HL-60 (cell line): ENCODE measurements at places on chromosomes 13 and 19.
A peak's percentile ranks its signal among the peaks of the same experiment; 100 is the strongest.

- no peak for DNase-seq
These were observed 320.8 kb downstream of the ZNF536 start for GRCh38 chr19:30692879-30693503.

GRCh38 chr13:36981156-36981743 is 17.9 kb downstream of the ALG5 start:
- DNase-seq: no peak

- DNase-seq: no peak
These were observed 27.6 kb upstream of the ATXN8OS start for GRCh38 chr13:70080012-70080411.

DNA sequence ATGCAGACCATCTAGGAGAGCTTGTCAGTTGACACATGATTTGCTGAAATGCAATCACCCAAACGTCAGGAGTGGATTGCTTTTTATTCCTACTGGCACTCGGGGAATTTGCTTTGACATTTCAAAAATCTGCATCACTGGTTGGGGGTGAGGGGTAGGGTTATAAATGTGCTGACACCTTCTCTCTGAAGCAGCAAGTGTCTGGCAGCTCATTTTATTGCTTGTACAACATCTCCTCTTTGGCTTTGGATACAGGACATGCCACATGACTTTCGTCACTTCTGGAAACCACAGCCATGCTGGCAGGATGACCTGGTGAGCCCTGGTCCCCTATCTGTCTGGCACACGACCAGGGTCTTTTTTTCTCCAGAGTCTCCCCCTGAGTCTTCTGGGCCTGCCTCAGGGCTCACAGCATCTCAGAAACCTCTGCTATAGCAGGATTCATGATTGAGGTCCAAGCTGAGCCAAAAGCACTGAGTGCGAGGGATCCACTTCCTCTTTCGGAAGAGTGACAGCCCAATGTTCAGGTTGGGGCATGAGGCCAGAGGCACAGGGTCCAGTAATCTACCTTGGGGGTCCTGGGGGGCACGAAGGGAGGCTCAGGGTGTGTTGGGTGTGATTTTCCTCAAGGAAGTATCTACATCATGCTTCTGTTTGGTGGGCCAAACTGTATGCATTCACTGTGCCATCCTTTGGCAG is 60.1 kb downstream of the HSPH1 start:
- DNase-seq: no peak

DNA sequence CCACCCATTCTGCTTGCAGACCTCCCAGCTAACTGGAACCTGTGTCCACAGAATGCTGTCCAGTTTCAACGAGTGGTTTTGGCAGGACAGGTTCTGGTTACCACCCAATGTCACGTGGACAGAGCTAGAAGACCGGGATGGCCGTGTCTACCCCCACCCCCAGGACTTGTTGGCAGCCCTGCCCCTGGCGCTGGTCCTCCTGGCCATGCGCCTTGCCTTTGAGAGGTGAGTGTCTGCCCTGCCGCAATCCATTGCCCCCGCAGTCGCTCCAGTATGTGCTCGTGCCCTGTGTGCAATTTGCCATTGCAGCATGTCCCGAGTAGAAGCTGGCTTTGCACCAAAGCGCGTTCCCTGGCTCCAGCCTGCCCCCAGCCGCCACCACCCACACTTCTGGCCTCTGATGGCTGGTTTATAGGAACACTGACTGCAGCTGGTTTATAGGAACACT is 41.9 kb downstream of the CERS4 start:
- DNase-seq: no peak

- peak; percentile 28 for DNase-seq
These were observed 43.9 kb downstream of the SIAH3 start for GRCh38 chr13:45807520-45808099.

- no peak for DNase-seq
These were observed 21.9 kb downstream of the AP3D1 start for GRCh38 chr19:2129486-2129885.

GRCh38 chr19:29385191-29385795 is 140.5 kb upstream of the VSTM2B start:
- no peak for DNase-seq

- DNase-seq: peak; percentile 87
These were observed 35.2 kb upstream of the WDFY2 start for GRCh38 chr13:51549050-51549449.
